ENCODE measurements at places on chromosomes 12 and 14. TPM values are rescaled to one million over a fixed set of nuclear protein-coding genes. Genes with fewer than 3 reads are reported as not detected.

Gene PELI2
- total RNA-seq = 24.1 TPM

Gene TCP11L2
- total RNA-seq = 31.2 TPM

Gene GNB3
- 3.3 TPM for total RNA-seq

DNA sequence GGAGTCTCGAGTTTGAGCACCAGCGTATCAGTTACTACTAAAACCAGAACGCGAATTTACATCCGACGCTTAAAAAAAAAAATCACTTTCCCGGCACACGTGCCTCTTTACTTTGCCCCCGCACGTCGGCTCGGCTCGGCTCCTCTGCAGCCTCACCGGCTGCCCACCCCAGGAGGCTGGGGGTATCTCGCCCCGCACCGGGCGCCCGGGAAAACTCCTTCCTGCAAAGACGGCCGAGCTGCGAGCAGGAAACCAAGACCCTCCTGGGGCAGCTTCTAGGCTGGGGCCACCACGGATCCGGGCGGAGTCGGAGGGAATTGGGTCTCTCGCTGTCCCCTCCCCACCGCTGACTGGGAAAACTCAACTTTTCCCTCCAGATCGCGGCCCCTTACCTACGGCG lies 610 bp downstream of the VSIG10 start:
- no peaks in the 10 kb centered on the region for H3K27me3 ChIP-seq
- H3K4me3 ChIP-seq = peak overlapping the region; percentile 84
- H3K36me3 ChIP-seq = no peaks in the 10 kb centered on the region
- no peak for DNase-seq
- H3K4me1 ChIP-seq = no peaks in the 10 kb centered on the region

GRCh38 chr14:32306549-32306948 lies 22.5 kb upstream of the AKAP6 start:
- no peaks in the 10 kb centered on the region for H3K4me1 ChIP-seq
- no peak overlapping the region for H3K27ac ChIP-seq
- no peaks in the 10 kb centered on the region for H3K36me3 ChIP-seq
- no peaks in the 10 kb centered on the region for H3K27me3 ChIP-seq
- no peak for DNase-seq

All from breast epithelium (tissue), 4 donors.